Type B pancreatic cell (in vitro differentiated cells): ENCODE measurements at places on chromosomes 11 and 22. TPM values are rescaled to one million over a fixed set of nuclear protein-coding genes. Genes with fewer than 3 reads are reported as not detected.
A peak's percentile ranks its signal among the peaks of the same experiment; 100 is the strongest.

MYRF gene
- 29.6 and 62.1 TPM in 2 replicates for total RNA-seq

GLYATL2 gene
- total RNA-seq, result 0.58 TPM in 1 of 2 replicates, not detected in the other

SYCE3 gene
- total RNA-seq, result not detected in 2 replicates

BCL2L13 gene
- total RNA-seq, result 32.5 and 42.8 TPM in 2 replicates

OR10A5 gene
- not detected in 2 replicates for total RNA-seq

RPLP2 gene
- 1,985 and 2,207 TPM in 2 replicates for total RNA-seq

- peaks cover 22% of the 10 kb centered on the region for H3K27me3 ChIP-seq
- peak within 1 kb of the TSS; percentile 89 for H3K4me3 ChIP-seq
- H3K4me1 ChIP-seq, result peaks cover 10% of the 10 kb centered on the region
- H3K27ac ChIP-seq, result peak within 1 kb of the TSS; percentile 89
Observed at GRCh38 chr22:46537225-46537945, at the start of gene CELSR1. Gene CELSR1, minus strand, starts transcription at chr22:46537620. Its CDS starts 450 bp downstream, at chr22:46537170.

- peak overlapping the region; percentile 77 for H3K27ac ChIP-seq
- peaks cover 10% of the 10 kb centered on the region for H3K4me1 ChIP-seq
- no peak for DNase-seq
- H3K27me3 ChIP-seq, result peaks cover 21% of the 10 kb centered on the region
- no peak overlapping the region for H3K4me3 ChIP-seq
- H3K36me3 ChIP-seq, result no peaks in the 10 kb centered on the region
Observed at GRCh38 chr11:27571154-27571810, 64.7 kb upstream of the LIN7C start.

- no peak for DNase-seq
- H3K4me1 ChIP-seq, result peaks cover 4% of the 10 kb centered on the region
- H3K27me3 ChIP-seq, result no peaks in the 10 kb centered on the region
- H3K4me3 ChIP-seq, result no peak overlapping the region
- H3K36me3 ChIP-seq, result peaks cover 3% of the 10 kb centered on the region
Observed at GRCh38 chr11:76892306-76892705, 31.6 kb downstream of the ACER3 start.

GRCh38 chr11:22203281-22203680, 10.4 kb downstream of the ANO5 start:
- H3K4me1 ChIP-seq, result no peaks in the 10 kb centered on the region
- no peak overlapping the region for H3K4me3 ChIP-seq

- no peaks in the 10 kb centered on the region for H3K36me3 ChIP-seq
- H3K4me1 ChIP-seq, result peaks cover 4% of the 10 kb centered on the region
- no peak for DNase-seq
Observed at GRCh38 chr22:50347157-50347556, 4.0 kb downstream of the PPP6R2 start.

DNA sequence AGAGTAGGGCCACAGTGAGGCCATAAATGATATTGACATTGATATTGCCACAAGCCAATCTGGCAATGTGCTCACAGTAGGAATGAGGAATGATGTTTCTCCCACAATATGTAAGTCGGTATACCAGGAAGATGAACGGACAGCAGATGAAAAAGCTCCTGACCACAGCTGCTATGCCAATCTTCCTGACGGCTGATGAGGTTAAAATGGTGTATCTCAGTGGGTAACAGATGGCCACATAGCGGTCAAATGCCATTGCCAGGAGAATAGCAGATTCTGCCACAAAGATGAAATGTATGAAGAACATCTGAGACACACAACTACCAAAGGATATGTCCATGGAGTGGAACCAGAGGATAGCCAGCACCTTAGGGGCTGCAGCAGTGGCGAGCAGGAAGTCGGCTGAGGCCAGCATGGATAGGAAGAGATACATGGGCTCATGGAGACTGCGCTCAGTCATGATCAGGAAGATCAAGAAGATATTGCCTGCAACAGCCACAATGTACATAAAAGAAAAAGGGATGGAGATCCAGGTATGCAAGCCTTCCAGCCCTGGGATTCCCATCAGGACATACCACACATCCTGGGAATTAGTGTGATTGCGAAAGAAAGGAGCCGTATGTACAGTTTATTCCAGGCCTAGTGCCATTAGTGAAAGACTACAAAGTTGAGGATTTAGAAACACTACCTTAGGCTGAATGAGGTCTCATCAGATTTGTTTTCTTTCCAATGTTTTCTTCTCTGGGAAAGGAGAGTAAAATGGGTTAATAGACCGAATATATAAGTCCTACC, 22.2 kb downstream of the OR51V1 start:
- H3K36me3 ChIP-seq, result no peaks in the 10 kb centered on the region
- no peak for DNase-seq
- no peaks in the 10 kb centered on the region for H3K27me3 ChIP-seq

DNA sequence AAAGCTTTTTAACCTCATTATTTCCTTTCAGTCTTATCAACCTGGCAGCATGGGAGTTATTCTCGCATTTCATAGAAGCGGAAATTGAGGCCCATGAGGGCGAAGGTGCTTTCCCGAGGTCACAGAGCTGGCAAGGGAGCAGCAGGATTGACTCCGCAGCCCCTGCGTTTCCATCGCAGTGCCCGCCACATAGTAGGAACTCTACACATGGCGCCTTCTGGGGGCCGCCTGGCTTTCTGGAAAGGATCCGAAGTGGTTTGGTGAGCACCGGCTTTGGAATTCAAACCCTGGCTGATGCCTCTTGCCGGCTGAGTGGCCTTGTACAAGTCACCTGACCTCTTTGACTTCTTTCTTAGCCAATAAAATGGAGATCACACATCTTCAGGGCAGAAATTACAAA, 93.4 kb downstream of the CEP164 start:
- no peaks in the 10 kb centered on the region for H3K36me3 ChIP-seq
- no peaks in the 10 kb centered on the region for H3K4me1 ChIP-seq
- no peak for DNase-seq
- peaks cover 40% of the 10 kb centered on the region for H3K27me3 ChIP-seq
- H3K27ac ChIP-seq, result no peak overlapping the region

GRCh38 chr11:106787454-106787853, 230.8 kb downstream of the GUCY1A2 start:
- no peaks in the 10 kb centered on the region for H3K36me3 ChIP-seq
- DNase-seq, result no peak
- no peaks in the 10 kb centered on the region for H3K27me3 ChIP-seq
- H3K4me3 ChIP-seq, result no peak overlapping the region
- H3K4me1 ChIP-seq, result no peaks in the 10 kb centered on the region

GRCh38 chr11:2587132-2587930, 112.5 kb downstream of the KCNQ1OT1 start:
- no peak overlapping the region for H3K27ac ChIP-seq
- no peaks in the 10 kb centered on the region for H3K27me3 ChIP-seq
- no peaks in the 10 kb centered on the region for H3K4me1 ChIP-seq
- H3K4me3 ChIP-seq, result no peak overlapping the region
- no peak for DNase-seq
- H3K36me3 ChIP-seq, result no peaks in the 10 kb centered on the region

DNA sequence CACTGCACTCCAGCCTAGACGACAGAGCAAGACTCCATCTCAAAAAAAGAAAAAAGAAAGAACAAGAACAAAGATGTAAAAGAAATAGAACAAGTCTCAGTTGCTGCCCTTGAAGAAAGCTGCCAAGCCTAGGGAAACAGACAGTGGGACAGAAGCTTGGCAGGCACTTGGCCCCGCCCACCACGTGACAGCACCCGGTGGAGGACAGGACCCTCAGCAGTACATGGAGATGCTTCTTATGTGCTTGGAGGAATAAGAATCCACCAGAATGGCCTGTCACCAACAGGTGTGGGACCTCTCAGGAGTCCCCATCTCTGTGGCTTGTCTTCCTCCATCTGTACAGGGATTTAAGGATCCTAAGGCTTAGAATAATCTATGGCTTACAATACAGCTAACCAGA, 7.6 kb upstream of the TMPRSS6 start:
- H3K36me3 ChIP-seq, result no peaks in the 10 kb centered on the region
- no peak overlapping the region for H3K27ac ChIP-seq
- no peak for DNase-seq
- H3K4me3 ChIP-seq, result no peak overlapping the region
- H3K4me1 ChIP-seq, result peaks cover 4% of the 10 kb centered on the region

GRCh38 chr22:36377022-36377631, 10.6 kb downstream of the MYH9 start:
- H3K4me1 ChIP-seq, result peaks cover 35% of the 10 kb centered on the region
- H3K27me3 ChIP-seq, result no peaks in the 10 kb centered on the region
- H3K36me3 ChIP-seq, result peaks cover 15% of the 10 kb centered on the region
- no peak overlapping the region for H3K4me3 ChIP-seq
- H3K27ac ChIP-seq, result no peak overlapping the region

DNA sequence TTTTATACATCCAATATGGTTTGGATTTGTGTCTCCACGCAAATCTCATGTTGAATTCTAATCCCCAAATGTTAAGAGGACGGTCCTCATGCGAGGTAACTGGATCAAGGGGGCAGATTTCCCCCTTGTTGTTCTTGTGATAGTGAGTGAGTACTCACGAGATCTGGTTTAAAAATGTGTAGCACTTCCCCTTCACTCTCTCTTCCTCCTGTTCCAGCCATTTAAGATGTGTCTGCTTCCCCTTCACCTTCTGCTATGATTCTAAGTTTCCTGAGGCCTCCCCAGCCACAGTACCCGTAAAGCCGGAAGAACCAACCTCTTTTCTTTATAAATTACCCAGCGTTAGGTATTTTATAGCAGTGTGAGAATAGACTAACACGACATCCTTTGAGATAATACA, 98.6 kb downstream of the TTC28 start:
- H3K4me1 ChIP-seq, result peaks cover 10% of the 10 kb centered on the region
- no peaks in the 10 kb centered on the region for H3K27me3 ChIP-seq
- no peak for DNase-seq
- peaks cover 2% of the 10 kb centered on the region for H3K36me3 ChIP-seq
- H3K4me3 ChIP-seq, result no peak overlapping the region

DNA sequence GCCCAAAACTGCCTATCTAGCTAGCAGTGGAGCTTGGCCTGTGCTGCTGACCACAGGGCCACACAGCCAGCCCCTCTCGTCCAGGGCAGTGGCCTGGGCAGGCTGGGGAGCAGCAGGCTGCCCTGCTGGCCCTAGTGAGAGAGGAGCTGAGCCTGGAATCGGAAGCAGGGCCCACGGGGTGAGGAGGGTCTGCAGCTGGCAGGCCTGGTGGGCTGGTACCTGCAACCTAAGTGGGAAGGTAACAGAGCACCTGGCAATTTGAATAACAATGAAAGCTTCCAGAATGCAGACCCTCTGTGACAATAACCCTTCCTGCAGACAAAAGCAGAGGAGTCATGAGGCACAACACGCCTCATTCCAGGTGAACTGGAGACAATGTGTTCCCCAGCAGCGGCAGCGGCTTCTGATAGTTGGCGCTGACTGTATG, 31.8 kb upstream of the RFPL3 start:
- no peak overlapping the region for H3K4me3 ChIP-seq
- peaks cover 2% of the 10 kb centered on the region for H3K27me3 ChIP-seq
- no peaks in the 10 kb centered on the region for H3K36me3 ChIP-seq
- H3K4me1 ChIP-seq, result no peaks in the 10 kb centered on the region
- peak; percentile 51 for DNase-seq

GRCh38 chr11:44747316-44747715, 20.6 kb downstream of the TSPAN18 start:
- no peak overlapping the region for H3K27ac ChIP-seq
- no peak for DNase-seq
- peaks cover 41% of the 10 kb centered on the region for H3K4me1 ChIP-seq
- no peak overlapping the region for H3K4me3 ChIP-seq
- peaks cover 2% of the 10 kb centered on the region for H3K27me3 ChIP-seq

DNA sequence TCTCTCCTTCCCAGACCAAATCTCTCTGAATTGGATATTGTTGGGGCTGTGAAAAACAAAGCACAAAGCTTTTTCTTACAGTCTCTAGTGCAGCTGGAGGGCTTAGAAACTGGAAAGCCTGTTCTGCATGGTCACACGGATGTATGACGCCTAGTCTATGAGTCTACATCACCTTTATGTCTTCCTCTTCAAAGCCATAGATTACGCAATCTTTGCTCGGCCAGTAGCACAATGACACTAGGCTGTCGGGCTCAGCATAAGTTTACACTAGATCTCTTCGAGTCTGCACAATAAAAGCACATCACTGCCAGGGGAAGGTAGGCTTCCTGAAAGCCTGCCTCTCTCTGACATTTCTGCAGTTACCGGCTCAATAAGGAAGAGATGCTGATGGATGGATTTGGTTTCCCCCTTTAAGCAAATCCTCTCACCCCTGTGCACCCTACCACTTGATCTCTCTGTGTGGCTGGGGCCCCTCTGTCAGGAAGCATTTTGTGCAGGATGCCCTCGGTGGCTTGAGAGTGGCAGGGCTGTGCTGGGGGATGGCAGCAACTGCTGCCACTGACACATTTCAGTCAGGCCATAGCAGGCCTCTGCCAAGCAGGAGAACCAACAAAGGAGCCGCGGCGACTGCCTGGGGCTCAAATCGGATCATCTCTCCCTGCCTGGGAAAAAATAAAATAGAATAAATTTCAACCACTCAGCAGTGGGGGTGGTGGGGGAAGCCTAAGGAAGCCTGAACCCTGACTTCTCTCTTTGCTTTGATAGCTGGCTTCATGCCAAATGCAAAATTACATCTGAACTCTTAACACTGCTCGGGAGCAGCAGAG, 1272.8 kb downstream of the LRRC4C start:
- peak overlapping the region; percentile 7 for H3K27ac ChIP-seq
- no peak for DNase-seq
- peak overlapping the region; percentile 16 for H3K4me3 ChIP-seq
- H3K27me3 ChIP-seq, result peaks cover 3% of the 10 kb centered on the region

- H3K4me3 ChIP-seq, result no peak overlapping the region
- no peak overlapping the region for H3K27ac ChIP-seq
- peaks cover 11% of the 10 kb centered on the region for H3K27me3 ChIP-seq
- no peaks in the 10 kb centered on the region for H3K36me3 ChIP-seq
Observed at GRCh38 chr22:22927196-22927887, 39.7 kb downstream of the IGLL5 start.

DNA sequence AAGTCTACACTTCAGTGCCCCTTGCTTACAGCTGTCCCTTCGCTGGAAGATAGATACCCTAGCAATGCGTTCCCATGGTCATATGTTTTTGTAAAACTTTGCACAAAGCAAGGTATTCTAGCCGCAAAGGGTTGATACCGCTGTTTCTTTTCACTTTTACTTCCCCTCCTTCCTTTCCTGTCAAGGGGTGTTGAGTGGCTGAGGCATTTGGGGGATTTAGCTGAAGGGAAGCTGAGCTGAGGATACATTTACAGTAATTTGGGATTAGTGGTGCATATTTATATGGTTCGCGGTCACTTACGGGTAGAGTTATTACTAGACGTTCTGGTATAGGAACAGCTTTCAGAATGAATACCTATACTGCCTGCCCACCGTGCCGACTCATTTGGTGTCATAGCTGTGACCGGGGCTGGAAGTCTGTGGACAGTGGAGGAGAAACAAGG, 86.9 kb upstream of the WNT11 start:
- DNase-seq, result no peak
- peaks cover 21% of the 10 kb centered on the region for H3K4me1 ChIP-seq
- H3K4me3 ChIP-seq, result no peak overlapping the region
- H3K27ac ChIP-seq, result no peak overlapping the region

GRCh38 chr11:132334769-132335280, 964.4 kb downstream of the NTM start:
- H3K4me3 ChIP-seq, result no peak overlapping the region
- H3K4me1 ChIP-seq, result no peaks in the 10 kb centered on the region
- no peak for DNase-seq
